ENCODE measurements at places on chromosomes 2 and 18.

GRCh38 chr2:6846540-6846939 is 19.2 kb downstream of the CMPK2 start:
- DNase-seq: no peak

DNA sequence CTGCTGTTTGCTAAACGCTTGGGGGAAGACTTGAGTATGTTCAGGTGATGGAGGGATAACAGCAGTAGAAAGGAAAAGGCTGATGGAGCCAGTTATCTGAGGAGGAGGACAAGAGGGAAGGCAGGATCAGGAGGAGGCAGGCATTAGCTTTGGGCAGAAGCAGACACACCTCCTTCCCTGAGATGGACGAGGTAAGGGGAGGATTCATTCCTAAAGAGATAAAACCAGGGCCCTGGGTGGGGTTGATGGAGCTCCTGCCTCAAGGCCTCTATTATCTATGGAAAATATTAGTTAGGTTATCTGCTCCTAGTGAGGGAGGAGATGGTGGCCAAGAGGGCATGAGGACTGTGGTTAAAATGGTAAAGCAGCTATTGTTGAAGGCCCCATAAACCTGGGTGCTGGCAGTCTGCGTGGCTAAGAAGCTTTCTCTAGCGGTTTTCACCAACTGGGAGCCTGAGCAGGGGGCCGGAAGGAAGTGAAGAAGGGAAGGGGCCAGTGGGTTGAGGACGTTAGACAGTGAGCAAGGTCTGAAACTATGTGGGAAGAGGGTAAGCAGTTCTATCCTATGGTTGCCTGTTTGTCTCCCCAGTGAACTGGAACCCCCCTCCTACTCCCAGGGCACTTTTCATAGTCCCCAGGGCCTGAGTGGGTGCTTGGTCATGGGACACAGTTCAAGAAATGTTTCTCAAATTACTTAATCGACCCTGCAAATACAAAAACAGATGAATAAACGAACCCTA is 56.6 kb upstream of the HK2 start:
- DNase-seq: no peak

- DNase-seq: no peak
These were observed 335.2 kb downstream of the FBXO15 start for GRCh38 chr18:73812423-73812822.

DNA sequence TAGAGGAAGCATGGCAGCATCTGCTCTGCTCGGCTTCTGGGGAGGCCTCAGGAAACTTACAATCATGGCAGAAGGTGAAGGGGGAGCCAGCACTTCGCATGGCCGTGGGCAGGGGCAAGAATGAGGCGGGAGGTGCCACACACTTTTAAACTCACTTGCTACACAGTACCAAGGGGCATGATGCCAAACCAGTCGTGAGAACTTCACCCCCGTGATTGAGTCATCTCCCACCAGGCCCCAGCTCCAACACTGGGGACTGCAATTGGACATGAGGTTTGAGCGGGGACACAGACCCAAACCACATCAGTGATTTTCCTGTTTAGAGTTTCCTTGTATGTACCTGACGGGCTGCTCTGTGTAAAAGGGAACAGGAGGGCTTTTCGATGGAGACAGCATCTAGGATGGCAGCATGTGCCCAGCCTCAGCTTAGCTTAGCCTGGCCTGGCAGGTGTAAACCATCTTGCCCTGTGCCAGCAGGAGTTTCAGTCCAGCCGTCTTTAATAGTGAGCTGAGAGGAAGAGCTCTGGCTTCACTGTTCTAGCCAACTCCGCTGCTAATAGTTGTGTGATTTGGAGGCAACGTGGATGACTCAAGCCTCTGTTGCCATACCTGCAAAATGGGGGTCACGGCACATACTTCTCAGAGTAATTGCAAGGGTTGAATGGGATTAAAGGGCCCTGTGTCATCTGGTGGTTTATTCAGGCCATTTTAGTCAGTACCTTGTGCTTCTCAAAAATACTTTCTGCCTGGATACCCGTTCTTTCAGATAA is 101.8 kb downstream of the ASAP2 start:
- peak; percentile 48 for DNase-seq

- DNase-seq: no peak
These were observed 22.5 kb upstream of the GBX2 start for GRCh38 chr2:236190674-236191073.

DNA sequence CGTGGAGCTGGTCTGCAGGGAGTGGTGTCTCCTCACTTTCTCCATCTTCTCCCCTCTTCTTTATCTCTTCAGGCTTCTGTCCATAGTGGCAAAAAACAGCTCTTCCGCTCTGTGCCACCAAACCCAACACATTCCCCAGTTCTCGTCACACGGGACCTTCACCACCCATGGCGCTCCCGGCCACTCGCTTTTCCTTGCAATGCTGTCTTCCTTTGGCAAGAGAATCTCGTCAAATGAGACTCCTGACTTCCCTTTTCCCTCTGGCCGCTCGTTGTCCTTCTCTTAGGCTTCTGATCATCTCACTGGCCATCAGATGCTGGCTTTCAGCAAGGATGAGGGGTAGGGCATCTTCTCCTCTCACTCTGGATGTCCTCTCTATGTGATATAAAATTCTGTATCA is 72.9 kb downstream of the DCDC2C start:
- no peak for DNase-seq

DNA sequence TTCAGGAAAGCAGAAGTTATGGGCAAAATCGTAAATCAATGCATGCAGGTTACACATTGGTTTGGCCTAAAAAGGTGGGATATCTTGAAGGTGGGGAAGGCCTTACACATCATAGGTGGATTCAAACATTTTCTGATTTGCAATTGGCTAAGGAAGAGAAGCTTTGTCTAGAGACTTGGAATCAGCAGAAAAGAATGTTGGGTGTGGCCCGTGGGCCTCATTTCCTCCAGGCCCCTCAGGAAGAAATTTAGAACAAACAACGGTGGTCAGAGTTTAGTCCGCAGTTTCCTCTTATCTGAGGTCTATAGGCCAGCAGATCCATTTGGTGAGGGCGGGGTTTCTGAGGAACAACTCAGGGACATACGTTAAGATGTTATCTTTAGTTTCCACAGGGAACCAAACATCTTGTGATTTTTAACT is 50.9 kb upstream of the AFF3 start:
- DNase-seq: no peak

DNA sequence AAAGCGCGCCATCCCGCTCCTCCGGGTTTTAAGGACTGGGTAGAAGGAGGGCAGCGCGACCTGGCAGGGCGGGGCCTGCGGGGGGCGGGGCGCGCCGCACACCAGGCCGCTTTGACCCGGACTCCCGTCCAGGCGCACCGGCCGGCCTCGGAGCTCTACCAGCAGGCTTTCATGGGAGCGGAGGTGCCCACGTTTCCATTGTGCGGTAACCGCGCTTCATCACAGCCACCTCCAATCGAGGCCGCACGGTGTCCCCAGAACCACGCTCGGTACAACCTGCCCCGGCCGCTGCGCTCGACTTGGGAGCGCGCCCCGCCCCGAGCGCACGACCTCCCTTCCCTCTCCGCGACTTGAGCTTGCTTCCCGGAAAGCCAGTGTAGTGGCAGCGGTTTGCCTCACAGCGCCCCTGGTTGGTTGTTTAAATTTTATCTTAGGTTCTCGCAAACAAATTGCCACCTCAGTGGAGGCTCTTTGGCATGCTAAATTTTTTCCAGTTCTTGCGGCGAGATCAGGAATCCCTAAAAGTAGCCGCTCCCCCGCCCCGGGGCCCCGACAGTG is 280 bp upstream of the CYP1B1 start:
- DNase-seq: peak; percentile 3

DNA sequence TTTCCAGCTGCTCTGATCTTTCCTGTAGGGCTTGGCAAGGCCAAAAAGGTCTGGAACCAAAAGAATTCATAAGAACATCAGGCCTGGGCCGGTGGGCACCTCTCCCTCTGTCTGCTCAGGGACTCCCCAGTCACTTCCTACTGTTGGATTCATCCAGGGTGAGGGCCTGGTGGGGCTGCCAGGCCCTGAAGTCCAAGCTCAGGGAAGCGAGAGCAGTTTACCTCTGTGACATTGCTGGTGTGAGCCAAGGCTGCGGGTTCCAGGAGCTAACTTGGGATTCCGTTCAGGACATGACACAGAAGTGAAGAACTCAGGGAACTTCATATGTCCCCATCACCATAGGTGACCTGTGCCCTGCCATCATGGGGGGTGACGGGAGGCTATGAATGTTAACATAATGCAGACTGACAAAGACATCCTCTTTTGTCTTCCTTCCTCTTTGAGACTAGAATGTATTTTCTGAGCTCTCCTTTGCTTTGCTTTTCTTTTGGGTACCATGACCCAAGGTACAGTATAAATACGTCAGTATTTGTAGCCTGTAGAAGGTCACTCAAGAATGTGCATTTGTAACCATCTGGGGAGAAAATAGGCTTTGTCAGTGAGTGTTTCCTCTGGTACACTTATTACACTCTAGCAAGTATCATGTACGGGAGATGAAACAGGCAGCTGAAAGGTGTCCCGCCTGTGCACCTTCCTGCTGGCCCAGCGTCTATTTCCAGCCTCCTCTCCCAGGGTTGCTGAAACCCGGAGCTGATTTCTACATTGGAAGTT is 130.5 kb upstream of the SLC1A4 start:
- DNase-seq: no peak

GRCh38 chr2:198287706-198288105 is 483.3 kb downstream of the PLCL1 start:
- no peak for DNase-seq

- DNase-seq: no peak
These were observed 88.5 kb upstream of the ODC1 start for GRCh38 chr2:10536569-10537133.

GRCh38 chr2:197914778-197915177 is 110.4 kb downstream of the PLCL1 start:
- DNase-seq: no peak

DNA sequence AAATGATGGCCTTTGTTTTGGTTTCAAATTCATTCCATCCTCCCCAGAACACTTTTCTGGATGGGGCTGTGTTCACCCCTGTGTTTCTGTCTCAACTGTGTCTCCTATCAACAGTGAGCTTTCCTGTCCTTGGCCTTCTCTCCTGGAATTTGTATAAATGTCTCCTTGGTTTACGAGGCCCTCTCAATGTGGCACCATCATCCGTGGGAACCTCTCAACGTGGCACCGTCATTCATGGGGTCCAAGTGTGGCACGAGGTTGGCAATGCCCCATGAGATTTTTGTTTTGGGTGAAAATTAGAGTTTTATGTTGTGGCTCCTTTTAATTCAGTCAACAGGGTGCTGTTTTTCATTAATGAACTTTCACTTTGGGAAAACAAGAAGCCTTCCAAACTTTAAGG is 280.7 kb upstream of the SALL3 start:
- DNase-seq: no peak

GRCh38 chr2:13193900-13194299 is 477.2 kb downstream of the TRIB2 start:
- peak; percentile 21 for DNase-seq

GRCh38 chr2:234968631-234969305 is 17.0 kb downstream of the SH3BP4 start:
- DNase-seq: no peak

DNA sequence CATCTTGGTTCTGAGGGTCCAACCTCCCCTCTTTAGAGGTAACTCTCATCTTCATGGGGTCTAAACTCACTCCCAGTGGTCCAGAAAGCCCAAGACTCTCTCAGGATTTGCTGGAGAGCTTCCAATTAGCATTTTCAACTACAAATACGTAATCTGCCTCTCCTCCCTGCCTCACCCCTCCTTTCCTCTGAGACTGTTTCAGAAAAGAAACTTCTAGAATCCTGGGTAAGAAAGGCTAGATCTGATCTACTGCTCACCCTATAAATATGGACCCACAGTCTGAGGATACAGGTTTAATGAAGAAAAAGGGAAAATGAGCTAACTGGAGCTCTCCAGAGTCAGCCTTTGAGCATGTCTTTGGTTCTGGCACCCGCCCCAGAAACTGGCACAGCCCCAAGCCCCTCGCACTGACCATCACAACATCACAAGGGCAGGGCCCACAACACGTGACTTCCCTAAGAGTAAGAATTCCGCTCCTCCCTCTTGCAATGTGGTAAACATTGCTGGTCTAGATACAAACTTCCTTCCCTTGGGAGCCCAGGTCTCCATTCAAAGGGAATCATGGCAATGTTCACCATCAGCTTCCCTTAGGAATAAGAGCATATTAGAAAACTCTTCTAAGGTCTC is 21.7 kb upstream of the IHH start:
- DNase-seq: no peak

- no peak for DNase-seq
These were observed 31.0 kb downstream of the MTERF4 start for GRCh38 chr2:241070811-241071676.

DNA sequence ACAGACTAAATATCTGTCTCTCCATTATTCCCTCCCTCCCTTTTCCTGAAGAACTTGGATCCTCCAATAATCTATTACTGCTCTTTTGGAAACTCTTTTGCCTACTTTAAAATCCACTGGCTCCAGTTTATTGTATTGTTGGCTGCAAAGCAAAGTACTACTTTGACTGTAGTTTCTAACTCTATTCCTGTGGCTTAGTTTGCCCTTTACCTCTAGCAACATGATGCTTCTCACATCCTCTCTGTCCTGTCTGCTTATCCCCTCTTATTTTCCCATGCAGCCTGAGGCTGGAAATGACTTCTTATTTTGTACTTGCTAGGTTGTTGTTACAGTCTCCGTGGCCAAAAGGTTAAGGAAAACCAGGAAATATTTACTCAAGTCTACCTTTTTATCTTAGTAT is 26.8 kb downstream of the PDK1 start:
- no peak for DNase-seq

DNA sequence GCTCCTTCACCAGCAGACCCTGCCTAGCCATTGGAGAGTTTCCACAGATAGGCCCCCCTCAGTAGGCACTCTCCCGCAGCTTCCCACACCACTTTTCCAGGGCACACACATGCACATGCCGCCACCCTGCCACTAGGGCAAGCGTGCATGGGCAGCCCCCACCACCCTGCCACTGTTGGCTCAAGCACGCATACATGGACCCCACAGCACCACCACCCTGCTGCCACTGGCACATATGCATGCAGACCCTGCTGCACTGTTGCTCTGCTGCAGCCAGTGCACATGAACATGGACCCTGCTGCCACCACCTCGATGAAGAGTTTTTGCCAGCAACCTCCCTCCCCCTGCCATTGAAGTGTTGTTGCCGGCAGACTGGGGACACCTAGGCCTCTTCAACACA is 154.9 kb downstream of the FTCDNL1 start:
- no peak for DNase-seq
